ENCODE measurements at places on chromosomes 11 and 22.

DNA sequence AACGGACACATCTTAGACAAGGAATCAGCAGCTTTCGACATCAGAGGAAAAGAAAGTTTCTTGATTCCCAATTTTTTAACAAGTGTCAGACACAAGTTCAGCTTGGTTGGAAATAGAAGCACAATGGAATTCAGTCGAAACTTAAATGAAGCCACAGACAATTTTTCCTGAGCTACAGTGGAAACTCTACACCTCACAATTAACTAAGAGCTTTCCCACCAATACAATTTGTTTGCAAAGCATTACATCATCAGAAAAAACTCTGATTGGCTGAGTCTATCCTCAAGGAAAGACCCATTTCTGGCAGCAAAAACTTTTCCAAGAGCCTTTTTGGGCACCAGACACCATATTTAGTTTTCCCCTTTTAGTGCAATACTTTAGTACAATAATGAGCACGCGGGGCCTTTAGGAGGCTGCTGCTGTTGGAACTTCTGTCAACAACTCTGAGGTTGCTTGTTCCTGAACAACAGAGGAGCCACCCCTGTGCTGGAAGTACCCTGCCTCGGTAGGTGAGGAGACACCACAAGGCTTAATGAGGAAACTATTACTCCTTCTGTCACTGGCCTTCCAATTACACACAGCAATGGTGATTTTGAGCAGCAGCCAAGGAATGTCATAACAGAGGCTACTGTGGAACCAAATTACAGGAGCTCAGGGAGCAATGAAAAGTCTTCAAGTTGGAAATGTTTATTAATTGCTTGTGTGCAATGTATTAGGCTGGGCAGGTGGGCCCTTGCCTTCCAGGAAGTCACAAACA is 61.9 kb upstream of the BARX2 start:
- no peak for DNase-seq

DNA sequence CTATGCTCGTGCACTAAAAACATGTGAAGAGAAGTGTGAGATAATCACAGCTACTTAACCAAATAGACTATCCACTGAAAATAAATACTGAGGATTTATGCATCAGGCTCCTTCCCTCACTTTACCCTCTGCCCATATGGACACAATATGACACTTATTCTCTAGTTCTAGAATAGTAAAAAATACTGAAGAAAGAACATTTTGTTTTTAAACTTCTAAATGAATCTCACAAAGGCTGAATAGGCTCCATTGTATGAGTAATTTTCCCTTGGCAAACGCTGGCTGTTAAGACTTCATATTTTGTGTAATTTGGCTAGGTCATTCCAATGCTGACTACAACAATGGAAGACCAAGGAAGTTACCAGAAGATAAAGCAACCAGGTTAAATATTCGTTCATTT is 9.9 kb downstream of the HPS5 start:
- no peak for DNase-seq

- no peak for DNase-seq
These were observed 35.6 kb upstream of the EIF3D start for GRCh38 chr22:36564422-36565158.

DNA sequence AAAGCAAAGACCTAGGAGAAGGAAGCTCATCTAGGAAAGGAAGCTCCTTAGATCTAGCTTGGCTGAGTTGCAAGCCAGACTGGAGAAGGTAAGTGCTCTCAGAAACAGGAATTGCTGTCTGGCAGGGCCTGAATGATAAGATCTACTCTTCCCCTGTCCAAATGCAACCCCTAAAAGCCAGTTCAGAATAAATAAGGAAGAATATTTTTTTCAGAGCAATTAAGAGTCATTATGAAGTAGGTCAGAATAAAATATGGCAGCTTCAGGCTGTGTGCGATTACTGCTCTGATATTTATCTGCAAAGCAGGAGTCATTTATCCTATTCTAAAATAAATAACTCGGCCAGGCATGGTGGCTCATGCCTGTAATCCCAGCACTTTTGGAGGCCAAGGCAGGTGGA is 82.1 kb downstream of the PIWIL4 start:
- no peak for DNase-seq

GRCh38 chr11:15800111-15800800 is 556.1 kb downstream of the SOX6 start:
- DNase-seq = no peak

- no peak for DNase-seq
These were observed 7.6 kb downstream of the SCYL1 start for GRCh38 chr11:65532388-65533064.

DNA sequence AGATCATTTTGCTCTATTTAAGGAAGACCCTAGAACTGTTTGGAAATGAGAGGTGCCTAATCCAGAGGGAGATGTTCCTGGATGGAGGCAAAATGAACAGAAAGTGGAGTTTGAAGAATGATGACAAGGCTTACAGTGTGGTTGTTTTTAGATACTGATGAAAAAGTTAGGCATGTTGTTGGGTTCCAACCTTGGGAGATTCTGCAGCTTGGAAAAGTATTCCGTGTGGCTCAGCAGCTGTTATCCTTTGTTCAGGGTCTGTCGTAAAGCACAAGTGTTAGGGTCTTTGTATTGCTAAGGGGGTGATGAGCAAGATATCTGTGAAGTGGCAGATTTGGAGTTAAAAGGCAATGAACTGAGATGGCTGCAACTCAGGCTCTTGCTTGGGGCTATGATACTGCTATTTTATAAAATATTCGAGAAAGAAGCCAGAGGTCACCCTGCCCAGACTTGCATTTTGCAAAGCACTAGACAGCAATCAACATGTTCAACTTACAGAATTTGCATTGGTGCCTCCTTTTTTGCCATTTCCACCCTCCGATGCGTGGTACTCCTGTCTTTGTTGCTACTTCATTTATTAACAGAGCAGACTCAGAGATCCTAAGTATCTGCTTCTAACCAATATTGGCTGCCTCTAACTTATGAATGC is 45.3 kb upstream of the POGLUT3 start:
- no peak for DNase-seq

DNA sequence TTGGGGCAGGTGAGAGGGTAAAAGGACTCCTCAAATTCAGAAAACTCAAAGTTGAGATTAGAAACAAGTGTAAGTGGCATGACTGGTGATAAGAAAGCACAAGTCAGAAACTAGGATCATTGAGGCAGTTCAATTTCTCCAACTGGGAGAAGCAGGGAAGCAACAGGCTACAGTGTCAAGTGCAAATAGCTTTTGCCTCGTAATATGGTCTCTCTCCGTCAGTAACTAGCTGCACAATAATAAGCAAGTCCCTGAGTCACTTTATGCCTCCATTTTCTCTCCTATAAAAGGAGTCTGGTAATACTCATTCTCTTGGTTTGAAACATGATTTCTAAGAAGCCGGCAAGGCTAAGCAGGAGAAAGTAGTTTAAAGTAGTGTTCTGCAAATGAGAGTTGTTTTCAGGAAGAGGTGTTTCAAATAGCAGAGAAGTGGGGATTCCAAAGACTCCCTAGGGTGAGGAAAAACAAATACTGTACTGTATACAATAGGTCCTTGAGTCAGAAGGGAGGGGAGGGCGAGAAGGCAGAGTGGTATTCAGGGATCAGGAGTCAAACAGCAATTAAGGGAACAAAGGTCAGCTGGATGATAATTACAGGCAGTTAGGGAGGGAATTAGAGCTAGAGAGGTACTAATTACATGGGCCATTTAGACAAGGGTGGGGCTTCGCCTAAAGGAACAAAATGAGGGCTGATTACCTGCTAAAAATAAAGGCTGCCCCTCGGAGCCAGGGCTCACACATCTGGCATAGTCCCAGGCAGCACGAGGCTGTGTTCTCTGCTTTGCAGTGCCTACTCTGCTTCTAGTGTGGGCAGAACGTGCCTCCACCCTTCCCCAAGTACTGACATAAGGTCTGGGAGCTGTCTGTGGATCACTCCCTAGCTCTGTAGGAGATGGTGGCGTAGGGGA is 96.0 kb upstream of the BDNF start:
- DNase-seq = no peak

DNA sequence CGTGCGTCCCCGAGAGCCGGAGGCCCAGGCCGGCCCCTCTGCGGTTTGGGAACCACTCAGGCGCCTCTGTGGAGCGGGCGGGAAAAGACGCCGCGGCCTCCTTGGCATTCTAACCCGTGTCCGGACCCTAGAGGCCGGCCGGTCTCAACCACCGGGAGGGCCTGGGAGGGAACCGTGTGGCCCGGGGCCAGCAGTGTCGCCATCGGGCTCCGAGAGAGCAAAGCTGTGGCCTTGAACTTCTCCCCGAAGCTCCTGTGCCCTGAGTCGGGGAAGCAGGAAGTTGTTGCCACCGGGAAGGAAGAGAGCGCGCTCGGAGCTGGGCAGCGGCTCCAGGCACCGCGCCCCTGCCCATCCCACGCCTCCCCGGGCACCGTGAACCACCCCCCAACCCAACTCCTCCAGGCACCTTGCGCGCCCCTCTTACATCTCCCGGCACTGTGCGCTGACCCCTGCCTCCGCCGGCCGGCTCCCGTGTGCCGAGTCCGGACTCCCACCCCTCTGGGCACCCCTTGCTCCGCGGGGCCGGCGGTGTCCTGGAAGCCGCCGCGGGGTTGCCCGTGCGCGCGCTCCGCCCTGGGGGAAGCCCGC is 80.0 kb upstream of the PPARA start:
- DNase-seq = no peak

GRCh38 chr11:8168485-8169257 is at the start of gene RIC3:
TSS of gene RIC3 (minus strand) at chr11:8169025. CDS start at chr11:8168989, 36 bp downstream.
- DNase-seq = peak; percentile 53

DNA sequence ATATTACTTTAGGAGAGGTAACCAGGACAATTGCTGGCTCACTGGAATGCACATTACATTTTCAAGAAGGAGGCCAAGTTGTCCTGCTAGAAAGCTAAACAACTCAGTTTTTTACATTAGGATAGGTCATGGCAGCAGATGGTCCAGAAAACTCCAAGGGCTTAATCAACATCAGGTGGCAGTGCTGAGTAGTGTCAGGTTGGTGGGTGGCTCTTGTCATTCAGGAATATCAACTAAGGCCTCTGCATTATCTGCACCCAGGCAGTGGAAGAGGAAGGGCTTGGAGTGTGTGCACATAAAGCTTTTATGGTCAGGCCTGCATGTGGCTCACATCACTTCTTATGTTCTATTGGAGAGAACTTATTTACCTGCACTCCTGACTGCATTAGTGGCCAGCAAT is 32.2 kb upstream of the OR4B1 start:
- DNase-seq = no peak

- no peak for DNase-seq
These were observed 77.5 kb downstream of the BLID start for GRCh38 chr11:122038543-122038942.

- no peak for DNase-seq
These were observed 149.5 kb downstream of the COMMD9 start for GRCh38 chr11:36139767-36140166.

DNA sequence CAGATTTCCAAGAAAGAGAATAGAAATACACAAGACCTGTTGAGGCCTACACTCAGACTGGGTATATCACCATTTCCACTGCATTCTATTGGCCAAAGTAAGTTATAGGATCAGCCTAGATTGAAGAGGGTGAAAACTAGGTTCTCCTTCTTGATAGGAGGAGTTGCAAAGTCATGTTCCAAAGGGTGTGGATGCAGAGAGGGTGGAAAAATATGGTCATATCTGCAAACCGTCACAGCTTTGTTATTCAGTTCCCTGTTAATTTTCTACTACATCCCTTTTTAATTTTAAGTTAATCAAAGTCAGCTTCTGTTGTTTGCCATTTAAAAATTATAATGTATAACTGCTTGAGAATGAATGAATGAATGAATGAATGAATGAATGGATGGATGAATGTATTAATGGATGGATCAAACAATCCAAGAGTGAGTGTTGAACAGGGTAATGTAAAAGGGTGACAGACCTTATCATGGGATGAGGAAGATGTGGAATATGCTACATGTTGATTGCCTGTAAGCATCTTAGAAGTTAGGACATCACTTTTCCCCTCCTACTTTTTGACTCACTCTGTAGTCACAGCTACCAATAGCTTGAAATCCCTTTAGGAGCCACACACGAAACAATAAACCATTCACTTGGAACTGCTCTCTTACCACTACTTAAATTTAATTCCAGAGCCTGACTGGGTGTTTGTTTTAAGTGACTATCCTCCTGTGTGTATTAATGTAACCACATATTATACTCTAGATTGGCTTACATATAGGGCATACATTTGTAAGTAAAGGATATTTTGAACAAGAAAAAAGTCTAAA is 121.5 kb downstream of the CCDC34 start:
- no peak for DNase-seq

GRCh38 chr11:71165771-71166170 is 86.6 kb downstream of the SHANK2 start:
- no peak for DNase-seq

GRCh38 chr22:38694940-38695339 is 5.8 kb downstream of the JOSD1 start:
- no peak for DNase-seq

Data from hypothalamus (tissue), 51 donors.